ENCODE measurements at places on chromosomes 13 and 19.

DNA sequence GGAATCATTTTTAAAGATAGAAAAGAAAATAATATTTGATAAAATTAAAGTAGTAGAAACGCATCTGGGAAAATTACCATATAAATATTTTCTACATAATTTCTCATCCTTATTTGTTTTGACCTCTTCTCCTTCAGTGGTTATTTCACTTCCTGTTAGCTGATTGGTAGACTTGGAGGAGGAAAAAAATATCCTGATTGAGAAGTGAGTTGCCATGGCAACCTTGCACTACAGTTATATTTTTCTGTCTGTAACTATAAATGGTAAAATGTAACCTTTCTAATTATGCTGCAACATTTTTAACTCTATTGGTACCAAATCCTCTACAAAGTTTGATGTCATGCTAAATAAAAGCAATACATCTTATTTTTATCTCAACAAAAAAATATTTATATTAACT lies 45.2 kb downstream of the SCEL start:
- no peak for DNase-seq

DNA sequence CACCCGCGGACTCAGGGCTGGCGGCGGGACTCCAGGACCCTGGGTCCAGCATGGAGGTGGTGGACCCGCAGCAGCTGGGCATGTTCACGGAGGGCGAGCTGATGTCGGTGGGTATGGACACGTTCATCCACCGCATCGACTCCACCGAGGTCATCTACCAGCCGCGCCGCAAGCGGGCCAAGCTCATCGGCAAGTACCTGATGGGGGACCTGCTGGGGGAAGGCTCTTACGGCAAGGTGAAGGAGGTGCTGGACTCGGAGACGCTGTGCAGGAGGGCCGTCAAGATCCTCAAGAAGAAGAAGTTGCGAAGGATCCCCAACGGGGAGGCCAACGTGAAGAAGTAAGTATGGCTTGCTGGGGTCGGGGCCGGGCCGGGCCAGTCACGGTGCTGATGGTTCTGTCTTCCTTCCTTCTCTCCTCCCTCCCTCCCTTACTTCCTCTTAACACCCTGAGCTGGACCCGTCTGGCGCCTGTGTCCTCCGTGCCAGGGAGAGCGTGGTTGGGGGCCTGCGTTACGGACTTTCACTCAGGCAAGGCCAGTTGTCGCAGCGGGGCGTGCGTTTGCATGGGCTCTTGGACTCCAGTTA lies 1.4 kb downstream of the STK11 start:
- DNase-seq = no peak

DNA sequence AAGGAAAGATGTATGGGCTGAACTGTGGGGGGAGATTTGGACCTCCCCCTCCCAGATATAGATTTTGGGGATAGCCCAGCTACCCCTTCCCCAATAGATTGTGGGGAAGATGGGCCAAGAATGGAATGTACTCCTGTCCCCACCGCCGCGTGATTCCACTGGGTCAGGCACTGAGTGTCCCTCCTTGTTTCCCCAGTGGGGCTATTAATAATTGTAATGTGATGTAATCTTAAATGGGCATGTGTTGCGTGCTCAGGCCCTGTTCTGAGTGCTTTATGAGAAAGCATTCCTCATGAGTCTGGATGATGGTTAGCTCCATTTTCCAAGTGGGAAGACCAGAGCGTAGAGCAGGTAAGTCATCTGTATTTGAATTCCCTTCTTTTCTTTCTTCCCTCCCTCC lies 1.4 kb downstream of the PSMD8 start:
- no peak for DNase-seq

DNA sequence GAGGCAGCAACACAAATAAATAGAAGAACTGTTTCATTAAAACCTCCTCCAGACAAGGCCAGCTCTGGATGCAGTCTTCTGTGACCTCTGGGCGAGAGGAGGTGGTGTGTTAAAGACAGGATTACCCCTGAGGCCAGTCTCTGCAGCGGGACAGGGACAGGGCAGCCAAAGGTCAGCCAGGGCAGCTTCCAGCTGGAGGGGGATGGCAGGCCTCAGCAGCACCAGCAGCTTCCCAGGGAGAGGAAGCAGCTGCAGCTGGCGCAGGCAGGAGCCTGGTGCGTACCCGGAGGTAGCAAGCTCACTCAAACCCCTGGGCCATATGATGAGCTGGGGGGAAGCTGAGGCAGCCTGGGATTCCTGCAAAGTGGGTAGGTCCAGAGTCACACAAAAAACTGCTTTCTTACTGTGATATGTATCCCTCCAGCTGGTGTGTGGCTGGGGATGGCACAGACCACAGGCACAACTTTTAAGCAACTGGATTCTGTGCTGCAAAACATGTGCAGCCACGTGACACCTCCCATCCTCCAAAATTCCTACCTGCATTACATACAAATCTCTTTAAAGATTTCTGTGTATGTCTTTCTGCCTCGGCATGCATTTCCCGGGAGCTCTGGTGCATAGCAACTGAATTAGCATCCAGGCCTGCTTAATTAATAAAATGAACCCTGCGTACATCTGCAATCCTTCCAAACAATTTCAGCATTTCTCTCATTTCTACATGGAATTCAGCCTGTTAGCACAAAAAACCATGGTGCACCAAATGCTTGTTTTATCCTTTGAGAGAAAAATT lies 238.3 kb upstream of the MAB21L1 start:
- DNase-seq = no peak

DNA sequence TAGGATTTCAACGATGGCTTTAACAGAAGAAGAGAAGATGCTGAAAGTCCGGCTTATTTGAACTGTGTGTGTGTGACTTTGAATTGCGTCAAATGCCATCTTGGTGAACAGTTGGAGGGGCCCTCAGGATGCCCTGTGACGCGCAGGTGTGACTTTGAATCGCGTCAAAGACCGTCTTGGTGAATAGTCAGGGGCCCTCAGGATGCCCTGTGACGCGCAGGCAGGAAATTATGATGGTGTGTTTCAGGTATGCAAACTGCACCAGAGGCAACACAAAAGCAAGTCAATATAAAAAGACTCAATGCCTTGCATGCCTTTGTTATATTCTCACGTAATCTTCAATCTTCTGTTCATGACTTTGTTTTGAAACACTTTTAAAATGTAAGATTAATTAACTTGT lies 29.2 kb downstream of the ATP11A start:
- DNase-seq = no peak

DNA sequence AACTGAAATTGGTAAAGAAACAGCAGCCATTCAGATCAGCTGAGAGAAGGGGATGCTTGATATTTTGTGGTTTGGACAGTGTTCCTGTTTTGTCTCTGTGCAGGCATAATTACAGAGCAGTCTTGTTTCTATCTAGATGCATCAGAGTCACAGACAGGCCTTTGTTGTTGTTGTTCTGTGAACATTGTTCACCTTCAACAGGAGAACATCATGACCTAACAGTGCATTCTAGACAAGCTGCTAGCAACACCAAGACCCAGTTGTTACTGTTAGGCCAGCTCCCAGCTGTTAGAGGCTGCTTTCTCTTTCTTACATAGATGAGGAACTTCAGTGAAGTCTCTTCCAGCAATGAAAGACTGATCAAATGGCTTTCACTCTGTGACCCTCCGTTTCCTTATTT lies 8.5 kb upstream of the LSR start:
- no peak for DNase-seq

DNA sequence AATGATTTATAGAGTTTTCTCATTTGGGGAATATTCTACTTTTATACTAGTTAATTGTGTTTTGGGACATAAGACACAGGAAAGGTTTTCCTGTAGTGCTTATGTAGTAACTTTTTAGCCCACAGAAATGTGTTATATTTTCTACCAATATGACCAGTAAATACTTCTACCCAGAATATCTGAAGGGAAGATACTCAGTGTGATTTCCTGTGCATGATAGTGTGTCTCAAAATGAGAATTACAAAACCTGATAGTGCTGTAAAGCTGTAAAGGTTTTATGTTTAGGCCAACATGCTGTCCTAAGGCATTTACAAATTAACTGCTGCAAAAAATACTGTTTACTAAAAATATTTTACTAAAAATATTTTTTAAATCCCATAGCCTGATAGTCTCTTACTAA lies 126.8 kb downstream of the RXFP2 start:
- no peak for DNase-seq

GRCh38 chr19:49712397-49712859 lies 21.5 kb downstream of the CPT1C start:
- no peak for DNase-seq

- DNase-seq = no peak
These were observed 33.8 kb downstream of the TSC22D1 start for GRCh38 chr13:44542361-44542760.

- DNase-seq = peak; percentile 80
These were observed at the start of gene GIPR for GRCh38 chr19:45667620-45668341. Gene GIPR (plus strand): TSS chr19:45668221. CDS start chr19:45669521, 1,300 bp downstream.

DNA sequence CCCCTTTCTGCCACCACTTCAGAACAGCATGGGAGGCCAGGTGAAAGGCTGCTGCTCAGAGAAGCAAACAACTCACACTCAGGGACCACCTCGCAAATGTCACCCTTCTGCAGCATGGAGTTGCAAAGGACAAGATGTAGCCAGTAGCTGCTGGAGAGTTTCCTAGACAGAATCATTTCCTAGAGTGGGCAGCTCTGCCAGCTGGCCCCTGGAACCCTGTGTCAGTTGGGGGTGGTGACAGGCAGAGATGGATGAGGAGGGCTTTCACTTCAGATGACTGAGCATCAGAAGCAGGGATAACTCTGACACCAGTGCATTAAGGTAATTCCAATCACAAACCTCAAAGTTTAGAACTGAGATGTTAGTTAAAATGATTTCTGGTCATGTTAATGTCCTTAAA lies 34.4 kb upstream of the EPHX3 start:
- no peak for DNase-seq

DNA sequence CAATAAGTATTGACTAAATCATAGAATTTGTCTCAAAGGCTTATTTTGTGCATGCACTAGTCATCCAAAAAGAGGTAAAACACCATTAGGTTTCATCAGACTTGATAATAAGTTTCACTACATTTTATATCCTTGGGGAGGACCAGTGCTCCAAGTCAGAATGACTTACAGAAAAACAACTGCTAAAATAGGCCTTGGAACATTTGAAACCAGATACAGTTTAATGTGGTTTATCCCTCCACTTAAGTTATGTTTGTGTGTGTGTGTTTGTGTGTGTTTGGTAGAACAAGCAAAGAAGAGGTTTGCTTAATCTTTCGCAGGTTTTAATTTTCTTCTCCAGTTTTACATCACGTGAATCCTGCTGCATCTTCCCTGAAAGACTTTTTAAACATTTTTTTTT lies 570.9 kb downstream of the PCDH9 start:
- DNase-seq = no peak

DNA sequence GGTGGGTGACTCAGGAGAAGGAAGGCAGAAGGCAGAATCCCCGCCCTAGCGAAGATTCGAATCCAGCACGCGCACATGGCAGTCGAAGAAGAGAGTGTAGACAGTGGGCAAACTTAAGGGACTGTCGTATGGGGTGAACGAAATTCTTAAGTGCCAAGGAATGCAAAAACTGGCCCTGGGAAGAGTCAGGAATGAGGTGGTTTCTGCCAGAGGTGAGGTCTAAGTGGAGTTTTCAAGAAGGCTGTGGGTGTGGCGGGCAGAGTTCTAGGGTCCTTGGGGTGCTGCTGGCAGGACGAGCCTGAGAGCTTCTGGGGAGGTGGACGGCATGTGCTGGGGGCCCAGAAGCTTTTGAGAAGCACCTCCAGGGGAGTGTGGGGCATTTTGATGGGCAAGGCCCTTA lies 63.9 kb upstream of the RNF113B start:
- no peak for DNase-seq

DNA sequence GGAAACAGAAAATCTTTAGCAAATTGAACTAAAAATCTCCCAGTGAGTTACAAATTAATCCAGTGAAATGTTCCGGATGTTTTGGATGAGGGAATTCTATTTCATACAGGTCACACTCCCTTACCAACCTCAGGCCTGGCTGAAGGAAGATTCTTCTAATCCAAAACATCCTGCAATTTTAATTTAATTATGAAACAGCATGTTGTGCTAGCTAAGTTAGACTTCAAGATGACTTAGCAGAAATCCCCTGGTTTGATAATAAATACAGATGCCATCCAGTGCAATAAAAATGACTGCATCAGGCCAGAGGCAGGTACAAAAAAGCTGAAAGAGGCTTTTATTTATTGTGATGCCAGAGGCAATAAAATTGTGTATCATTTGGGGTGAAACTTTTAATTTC lies 96.7 kb upstream of the CLDN10 start:
- no peak for DNase-seq

GRCh38 chr19:10163536-10163935 lies 31.2 kb downstream of the DNMT1 start:
- no peak for DNase-seq

GRCh38 chr19:40623403-40624251 lies 22.5 kb downstream of the LTBP4 start:
- no peak for DNase-seq

DNA sequence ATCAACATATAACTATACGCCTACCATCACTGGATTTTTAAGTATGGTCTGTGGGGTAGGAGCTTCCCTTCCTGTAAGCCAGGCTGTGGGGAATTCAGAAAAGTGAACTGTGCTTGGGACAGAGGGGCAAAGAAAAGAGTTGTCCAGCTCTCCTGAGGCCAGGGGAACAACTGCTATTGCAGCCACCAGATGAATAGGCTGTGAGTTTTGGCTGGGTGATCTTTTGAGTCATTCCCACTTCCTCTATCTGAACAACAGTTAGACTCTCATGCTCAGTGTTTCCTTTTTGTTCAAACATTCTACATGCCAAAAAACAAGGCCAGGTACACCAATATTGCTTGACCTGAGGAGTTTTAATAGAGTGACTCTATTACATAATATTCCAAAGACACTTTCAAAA lies 426.2 kb upstream of the DACH1 start:
- no peak for DNase-seq

DNA sequence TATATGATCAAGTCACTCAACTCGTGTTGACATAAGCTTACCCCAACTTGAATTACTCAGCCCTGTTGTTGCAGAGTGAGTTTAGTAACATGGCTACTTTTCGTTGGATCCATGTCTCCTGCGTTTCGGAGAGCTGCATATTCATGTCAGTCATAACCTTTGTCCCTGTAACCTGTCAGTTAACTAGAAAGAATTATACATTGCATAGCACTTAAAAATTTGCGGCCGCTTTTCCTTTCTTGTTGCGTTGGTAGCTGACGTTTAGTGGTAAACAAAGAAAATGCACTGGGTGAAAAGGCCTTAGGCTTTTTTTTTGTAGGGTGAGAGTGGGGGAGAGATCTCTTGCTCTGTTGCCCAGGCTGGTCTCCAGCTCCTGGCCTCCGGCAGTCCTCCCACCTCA lies 14.2 kb downstream of the ZNF507 start:
- no peak for DNase-seq

DNA sequence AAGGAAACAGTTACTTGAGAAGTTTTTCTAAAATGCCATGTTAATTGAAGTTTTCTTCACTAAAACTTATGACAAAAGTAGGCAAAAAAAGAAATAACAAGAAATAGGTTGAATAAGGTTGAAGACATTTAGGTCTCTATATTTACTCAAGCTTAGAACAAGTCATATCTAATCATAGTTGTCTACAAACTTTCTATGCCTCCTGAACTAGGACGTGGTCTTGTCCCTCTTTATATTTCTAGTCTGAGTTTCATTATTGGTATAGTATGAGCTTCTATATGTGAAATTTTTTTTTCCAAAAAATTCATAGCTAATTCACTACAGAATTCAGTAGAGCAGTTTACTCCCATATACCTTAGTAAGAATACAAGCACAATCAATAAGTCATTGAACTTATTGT lies 836.4 kb downstream of the SLITRK6 start:
- DNase-seq = no peak

All from keratinocyte (primary cell).